ENCODE measurements at places on chromosomes 5 and 9.
A peak's percentile ranks its signal among the peaks of the same experiment; 100 is the strongest.

DNA sequence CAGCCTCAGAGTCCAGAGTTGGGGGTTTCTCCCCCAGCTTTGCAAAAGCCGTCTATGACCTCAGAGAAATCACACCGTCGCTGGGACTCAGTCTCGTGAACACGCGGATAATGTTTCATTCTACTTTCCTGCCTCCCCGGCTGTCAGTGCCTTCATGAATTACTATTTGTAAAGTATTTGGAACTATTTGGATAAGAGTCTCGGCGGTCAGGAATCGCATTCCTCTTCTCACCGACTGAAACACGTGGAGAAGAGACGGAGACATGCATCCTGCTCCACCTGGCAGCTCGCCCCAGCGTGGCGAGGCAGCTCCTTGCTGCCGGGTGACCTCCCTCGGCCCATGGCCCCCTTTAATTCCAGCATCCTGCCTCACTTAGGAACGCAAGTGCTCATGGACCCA, 23.9 kb downstream of the IRX2 start:
- no peak for DNase-seq

DNA sequence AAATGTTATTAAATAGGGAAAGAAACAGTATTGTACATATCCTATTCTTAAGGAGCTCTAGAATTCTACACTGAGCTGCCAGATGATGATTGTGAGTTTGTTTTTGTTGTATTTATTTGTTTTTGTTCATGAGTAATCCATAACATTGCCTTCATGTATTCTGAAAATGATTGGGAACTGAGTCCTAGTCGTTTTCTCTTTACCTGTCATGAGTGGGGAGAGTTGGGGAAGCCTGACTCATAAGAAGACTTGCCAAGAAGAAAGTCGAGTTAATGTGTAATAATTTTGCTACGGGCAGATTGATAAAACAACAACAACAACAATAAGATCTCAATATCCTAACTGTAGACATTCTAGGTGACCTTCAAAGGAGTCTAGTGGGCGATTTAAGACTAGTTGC, 103.8 kb downstream of the ANKRD55 start:
- no peak for DNase-seq

DNA sequence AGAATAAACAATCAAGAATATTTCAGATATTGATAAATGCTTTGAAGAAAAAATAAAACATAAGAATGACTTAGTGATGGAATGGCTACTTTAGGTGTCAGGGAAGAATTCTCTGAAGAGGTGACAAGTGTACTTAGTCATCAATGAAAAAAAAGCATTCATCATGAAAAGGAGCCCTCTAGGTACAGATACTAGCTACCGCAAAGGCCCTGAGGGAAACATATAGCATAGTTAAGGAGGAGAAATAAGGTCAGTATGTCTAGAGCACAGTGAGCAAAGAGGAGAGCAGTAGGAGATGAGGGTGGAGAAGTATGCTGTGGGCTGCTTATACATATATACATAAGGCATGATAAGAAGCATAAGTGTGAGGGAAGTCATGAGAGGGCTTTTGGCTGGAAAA, 41.8 kb downstream of the CSF2 start:
- no peak for DNase-seq

- DNase-seq = peak; percentile 21
These were observed 93.1 kb downstream of the MED27 start for GRCh38 chr9:131986576-131986975.
